Stimulated activated CD8-positive, alpha-beta memory T cell treated with anti-CD3 and anti-CD28 coated beads, Interleukin-2, amount 100 ng/mL, for 1 hour (primary cell): ENCODE measurements at places on chromosomes 6 and 20.

DNA sequence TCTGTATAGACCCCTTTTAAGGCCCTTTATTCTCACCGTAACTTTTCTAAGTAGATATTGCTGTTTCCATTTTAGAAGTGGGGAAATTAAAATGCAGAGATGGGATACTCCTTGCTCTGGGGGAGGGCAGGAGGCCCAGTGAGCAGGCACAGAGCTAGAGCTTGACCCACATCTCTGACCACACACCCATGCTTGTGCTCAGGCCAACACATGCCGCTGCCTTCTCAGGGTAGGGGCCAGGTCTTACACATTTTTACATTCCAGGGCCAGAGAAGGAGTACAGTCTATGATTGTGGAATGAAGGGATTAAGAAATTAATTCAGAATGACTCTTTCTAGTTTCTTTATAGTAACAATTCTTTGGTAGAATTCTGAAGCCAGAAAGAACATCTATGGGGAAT, 104.8 kb downstream of the SOBP start:
- no peak for DNase-seq

DNA sequence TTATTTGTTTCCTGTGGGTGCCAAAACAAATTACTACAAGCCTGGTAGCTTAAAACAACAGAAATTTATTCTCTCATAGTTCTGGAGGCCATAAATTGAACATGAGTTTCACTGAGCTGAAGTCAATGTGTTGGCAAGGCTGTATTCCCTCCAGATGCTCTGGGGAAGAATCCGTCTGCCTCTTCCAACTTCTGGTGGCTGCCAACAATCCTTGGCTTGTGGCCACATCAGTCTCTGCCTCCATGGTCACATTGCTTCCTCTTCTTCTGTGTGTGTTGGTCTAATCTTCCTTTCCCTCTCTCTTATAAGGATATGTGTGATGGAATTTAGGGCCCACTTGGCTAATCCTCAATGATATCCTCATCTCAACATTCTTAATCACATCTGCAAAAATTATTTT, 92.8 kb upstream of the EPB41L1 start:
- no peak for DNase-seq

- DNase-seq, result no peak
Observed at GRCh38 chr6:122798099-122798641, 9.1 kb downstream of the SMPDL3A start.

- no peak for DNase-seq
Observed at GRCh38 chr6:140462453-140463311, 1088.2 kb upstream of the CITED2 start.

- no peak for DNase-seq
Observed at GRCh38 chr6:24966381-24966780, 30.6 kb upstream of the RIPOR2 start.
